ENCODE measurements at places on chromosomes 16 and 17.

- no peak for DNase-seq
These were observed 7.5 kb upstream of the ADCY9 start for GRCh38 chr16:4123616-4124300.

DNA sequence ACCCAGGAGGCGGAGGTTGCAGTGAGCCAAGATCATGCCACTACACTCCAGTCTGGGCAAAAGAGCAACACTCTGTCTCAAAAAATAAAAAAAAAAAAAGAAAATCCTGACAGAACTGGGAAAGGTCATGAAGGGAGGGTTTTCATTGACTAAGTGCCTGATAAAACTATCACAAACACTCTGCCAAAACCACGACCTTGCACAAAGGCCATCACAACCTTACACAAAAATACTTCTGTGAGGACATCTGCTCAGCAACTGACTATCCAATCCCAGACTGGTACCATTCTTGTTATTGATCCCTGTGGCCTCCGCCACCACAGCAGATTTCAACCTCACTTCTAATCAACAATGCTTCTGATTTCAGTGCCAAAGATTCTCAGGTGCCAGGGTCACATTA lies 40.1 kb downstream of the MPHOSPH6 start:
- DNase-seq: no peak

DNA sequence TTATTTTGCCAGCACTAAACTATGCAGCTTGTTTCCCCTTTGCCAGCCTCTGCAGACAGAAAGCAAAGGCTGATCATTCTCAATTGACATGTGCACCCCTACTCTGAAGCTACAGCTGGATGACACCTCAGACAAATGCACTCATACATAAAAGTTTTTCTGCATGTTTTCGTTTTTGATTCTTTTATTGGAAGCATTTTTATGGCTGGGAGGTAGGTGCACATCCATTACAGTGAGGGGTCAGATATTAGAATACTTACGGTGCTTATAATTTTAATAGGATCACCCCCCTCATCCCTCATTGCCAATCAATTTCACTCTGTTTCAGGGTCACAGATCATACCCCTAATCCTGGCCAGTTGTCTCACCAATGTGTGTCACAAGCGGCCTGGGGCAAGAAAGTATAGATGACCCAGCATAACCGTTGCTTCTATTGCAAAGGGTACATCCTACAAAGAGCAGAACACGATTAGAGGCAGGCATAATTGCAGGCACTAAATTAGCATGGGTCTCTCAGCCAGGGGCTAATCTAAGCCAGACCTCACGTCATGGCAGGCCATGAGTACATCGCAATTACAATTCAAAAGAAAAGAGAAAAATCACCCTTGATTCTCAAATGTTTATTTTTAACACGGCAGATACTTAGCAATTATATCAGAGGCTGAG lies 89.5 kb upstream of the SOX9 start:
- no peak for DNase-seq

- DNase-seq: peak; percentile 80
These were observed 206.8 kb downstream of the PRKCA start for GRCh38 chr17:66508896-66509844.

DNA sequence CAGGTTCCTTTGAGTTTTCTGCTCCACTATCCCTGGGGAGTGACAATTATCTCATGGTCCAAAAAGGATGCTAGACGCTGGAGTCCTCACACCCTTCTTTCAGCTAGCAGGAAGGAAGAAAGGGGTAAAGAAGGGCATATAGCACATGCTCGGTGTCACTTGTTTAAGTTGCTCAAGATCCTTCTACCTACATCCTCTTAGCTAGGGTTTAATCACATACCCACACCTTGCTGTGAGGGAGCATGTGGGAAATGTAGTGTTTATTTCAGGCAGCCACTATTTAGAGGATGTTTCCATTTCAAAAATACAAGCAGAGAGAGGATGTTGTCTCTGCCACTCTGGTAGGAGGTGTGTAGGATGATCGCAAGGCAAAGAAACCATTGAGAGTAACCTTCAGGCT lies 4.5 kb downstream of the PRKCB start:
- no peak for DNase-seq

Measured in mucosa of descending colon (tissue), 3 donors.